ENCODE measurements at places on chromosomes 1 and 21. TPM values are rescaled to one million over a fixed set of nuclear protein-coding genes. Genes with fewer than 3 reads are reported as not detected.

Gene LHX4
- not detected for total RNA-seq

DNA sequence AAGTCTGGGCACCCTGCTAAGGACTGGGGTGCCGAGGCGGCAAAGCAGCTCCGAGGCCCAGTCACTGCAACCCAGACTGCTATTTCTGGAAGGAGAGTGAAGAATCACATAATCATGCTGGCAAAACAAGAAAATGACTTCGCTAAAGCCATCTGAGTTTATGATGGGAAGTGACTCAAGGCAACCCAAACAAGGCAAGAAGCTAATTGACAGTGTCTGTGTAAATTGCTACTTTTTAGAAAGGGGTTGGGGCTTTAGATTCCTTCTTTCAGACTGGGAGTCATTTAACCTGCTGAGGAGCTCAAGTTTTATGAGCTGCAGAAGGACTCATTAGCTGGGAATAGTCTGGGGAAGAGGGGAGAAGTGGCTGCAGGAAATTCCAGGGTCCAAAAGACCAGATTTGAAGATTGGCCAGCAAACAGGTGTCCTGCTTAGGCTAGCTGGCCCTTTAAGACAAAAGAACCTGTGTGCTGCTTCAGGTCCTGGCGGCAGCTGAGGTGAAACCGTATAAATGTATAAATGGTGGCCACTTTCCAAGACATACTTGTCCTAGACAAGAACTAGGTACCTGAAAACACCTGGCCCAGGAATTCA is 28.1 kb downstream of the TSHB start:
- H3K27me3 ChIP-seq, result no peaks in the 10 kb centered on the region
- DNase-seq, result no peak
- H3K36me3 ChIP-seq, result no peaks in the 10 kb centered on the region
- H3K4me1 ChIP-seq, result peaks cover 20% of the 10 kb centered on the region

- no peak overlapping the region for H3K27ac ChIP-seq
- peaks cover 10% of the 10 kb centered on the region for H3K4me1 ChIP-seq
- peaks cover 33% of the 10 kb centered on the region for H3K36me3 ChIP-seq
- DNase-seq, result peak; percentile 14
- H3K4me3 ChIP-seq, result no peak overlapping the region
Observed at GRCh38 chr1:36304970-36305914, 926 bp upstream of the SH3D21 start.

GRCh38 chr1:226064816-226065248 is 2.3 kb downstream of the H3-3A start:
- DNase-seq, result peak; percentile 82
- peak overlapping the region; percentile 99 for H3K27ac ChIP-seq
- peaks cover 25% of the 10 kb centered on the region for H3K36me3 ChIP-seq
- peak overlapping the region; percentile 92 for H3K4me3 ChIP-seq

- H3K36me3 ChIP-seq, result peaks cover 22% of the 10 kb centered on the region
- no peaks in the 10 kb centered on the region for H3K27me3 ChIP-seq
- H3K4me1 ChIP-seq, result no peaks in the 10 kb centered on the region
- DNase-seq, result no peak
- H3K27ac ChIP-seq, result no peak overlapping the region
Observed at GRCh38 chr1:21741206-21741605, 41.7 kb downstream of the USP48 start.

DNA sequence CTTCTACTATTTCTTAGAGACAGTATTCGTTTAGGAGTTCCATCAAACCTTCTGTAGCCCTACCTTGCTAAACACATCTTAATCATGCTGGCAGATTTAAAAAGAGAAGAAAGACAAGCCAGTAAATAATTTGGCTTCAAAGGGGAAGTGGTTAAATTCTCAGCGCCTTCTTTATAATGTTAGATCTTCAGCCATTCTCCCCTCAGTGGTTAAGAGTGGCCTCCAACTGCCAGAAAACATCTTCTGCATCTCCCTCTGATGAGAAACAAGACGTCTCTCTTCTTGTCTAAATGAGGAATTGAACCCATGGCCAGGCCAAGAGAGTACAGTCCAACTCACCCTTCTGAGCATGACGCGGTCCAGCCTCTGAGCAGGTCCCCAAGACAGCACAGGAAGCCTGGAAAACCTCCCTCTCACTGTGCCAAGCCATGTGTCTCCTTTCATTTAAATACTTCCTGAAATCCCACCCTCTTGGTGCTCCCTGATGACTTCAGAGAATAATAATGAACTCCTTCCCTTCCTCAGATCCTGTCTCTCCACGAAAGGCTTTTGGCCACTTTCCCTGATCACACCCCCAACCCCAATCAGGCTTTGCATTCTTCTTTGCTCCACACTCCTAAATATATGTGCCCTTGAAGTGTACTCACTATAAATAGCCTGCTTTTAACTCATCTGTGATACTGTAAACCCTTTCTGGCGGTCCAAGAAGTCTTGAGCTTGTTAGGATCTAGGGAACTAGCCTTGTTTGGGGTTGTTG is 16.4 kb upstream of the LRRC52 start:
- H3K4me3 ChIP-seq, result no peak overlapping the region
- H3K27ac ChIP-seq, result no peak overlapping the region
- no peak for DNase-seq

DNA sequence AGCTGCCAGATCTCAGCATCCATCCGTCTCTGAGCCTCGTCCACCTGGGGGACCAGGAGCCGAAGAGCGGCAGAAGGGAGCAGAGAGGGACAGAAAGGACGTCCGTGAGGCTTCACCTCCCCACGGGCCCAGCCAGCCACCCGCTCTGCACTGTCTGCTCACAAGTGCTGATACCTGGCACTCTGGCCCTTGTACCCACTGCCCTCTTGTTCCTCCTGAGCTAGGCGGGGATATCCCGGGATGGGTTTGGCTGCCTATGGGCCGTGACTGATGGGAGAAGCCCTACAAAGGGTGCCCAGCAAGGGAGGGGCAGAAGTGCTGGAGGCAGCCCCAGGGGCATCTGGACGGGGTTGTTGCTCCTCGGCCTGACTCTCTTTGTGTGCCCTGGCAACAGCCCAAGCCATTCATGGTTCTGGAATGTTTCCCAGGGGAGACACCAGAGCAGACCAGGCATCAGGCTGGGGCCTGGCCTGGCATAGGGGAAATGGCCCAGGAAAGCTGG is 57.6 kb downstream of the LDLRAD2 start:
- peaks cover 11% of the 10 kb centered on the region for H3K4me1 ChIP-seq
- H3K4me3 ChIP-seq, result no peak overlapping the region
- no peaks in the 10 kb centered on the region for H3K27me3 ChIP-seq
- H3K27ac ChIP-seq, result peak overlapping the region; percentile 54

- DNase-seq, result peak; percentile 71
- peaks cover 20% of the 10 kb centered on the region for H3K4me1 ChIP-seq
- H3K27ac ChIP-seq, result peak overlapping the region; percentile 89
Observed at GRCh38 chr1:120178799-120179756, 2.8 kb upstream of the SEC22B start.

GRCh38 chr1:67836769-67837168 is 3.5 kb upstream of the GNG12 start:
- H3K27ac ChIP-seq, result no peak overlapping the region
- peaks cover 62% of the 10 kb centered on the region for H3K4me1 ChIP-seq
- no peak overlapping the region for H3K4me3 ChIP-seq

GRCh38 chr1:46605232-46605631 is 1.2 kb upstream of the MKNK1 start:
- H3K27me3 ChIP-seq, result no peaks in the 10 kb centered on the region
- H3K27ac ChIP-seq, result no peak overlapping the region

DNA sequence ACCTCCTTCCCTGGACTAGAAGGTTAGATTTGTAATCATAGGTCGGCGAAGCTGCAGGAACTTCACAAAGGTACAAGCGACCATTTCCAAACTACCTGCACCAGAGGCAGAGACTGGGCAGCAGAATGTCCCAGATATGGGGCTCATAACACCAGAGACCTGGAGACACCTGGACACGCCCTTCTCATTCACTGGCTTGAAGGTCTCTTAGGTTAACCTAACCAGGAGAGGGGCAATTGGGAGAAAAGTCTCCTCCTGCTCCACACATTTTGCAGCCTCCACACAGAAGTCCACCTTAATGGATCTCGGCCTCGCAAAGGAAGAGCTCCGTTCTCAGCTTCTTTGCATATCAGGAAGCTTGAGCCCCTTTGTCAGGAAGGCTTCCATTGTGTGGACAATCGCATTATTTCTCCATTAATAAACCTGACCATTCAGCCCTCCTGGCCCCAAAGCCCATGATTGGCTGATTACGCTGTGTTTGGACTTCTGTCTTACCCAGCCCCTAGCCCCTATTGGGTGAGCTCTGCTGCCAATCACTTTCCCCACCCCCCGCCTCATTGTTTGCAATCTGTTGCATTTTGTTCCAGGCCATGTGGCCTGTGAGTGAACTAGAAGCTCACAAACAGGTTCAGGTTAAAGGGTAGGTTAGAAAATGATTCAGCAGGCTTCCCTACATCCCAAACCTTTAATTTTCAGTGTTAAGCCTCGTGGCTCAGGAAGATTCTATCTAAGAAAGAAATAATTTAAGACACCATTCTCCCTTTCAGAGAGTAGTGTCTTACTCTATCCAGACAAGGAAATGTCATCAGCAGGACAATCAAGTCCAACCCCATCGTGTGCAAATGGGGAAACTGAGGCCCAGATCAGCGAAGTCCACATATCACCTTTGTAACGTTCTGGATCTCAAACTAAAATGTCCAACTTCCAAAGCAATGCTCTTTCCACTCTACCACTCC is 2.8 kb downstream of the MYCL start:
- H3K36me3 ChIP-seq, result no peaks in the 10 kb centered on the region
- H3K27ac ChIP-seq, result no peak overlapping the region
- peak; percentile 27 for DNase-seq
- H3K27me3 ChIP-seq, result peaks cover 27% of the 10 kb centered on the region

DNA sequence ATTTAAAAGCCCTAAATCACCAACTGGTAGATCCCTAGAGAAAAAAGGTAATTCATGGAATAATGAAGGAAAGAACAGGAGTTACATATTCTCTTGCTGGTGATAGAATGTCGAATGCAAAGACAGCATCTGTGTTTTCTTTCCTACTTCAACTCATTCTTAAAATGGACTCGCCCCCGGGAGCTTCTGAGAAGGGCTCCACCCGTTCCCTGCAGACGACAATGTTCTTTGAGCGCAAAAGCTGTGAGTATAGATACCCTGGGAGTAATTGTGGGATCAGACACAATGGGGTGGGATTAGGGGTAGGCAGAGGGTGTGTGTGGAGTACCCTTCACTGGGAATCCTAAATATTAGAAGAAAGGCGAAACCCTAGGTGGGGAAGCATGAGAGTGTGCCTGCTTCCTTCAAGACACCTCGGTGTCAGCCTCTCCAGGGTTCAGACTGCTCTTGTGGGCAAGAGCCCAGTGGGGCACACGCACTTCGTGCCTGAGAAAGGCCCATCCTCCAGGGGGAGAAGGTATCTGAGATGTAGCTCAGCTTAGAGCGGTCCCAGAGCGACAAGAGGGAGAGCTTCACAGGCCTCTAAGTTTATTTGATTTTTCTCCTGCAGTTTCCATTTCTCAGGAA is 123.3 kb upstream of the DPYD start:
- peak overlapping the region; percentile 46 for H3K27ac ChIP-seq
- H3K4me3 ChIP-seq, result peak overlapping the region; percentile 89
- H3K27me3 ChIP-seq, result no peaks in the 10 kb centered on the region
- H3K4me1 ChIP-seq, result peaks cover 28% of the 10 kb centered on the region
- DNase-seq, result peak; percentile 42

GRCh38 chr1:19390901-19391595 is 78.9 kb downstream of the SLC66A1 start:
- no peaks in the 10 kb centered on the region for H3K36me3 ChIP-seq
- peak overlapping the region; percentile 52 for H3K4me3 ChIP-seq
- no peaks in the 10 kb centered on the region for H3K27me3 ChIP-seq

DNA sequence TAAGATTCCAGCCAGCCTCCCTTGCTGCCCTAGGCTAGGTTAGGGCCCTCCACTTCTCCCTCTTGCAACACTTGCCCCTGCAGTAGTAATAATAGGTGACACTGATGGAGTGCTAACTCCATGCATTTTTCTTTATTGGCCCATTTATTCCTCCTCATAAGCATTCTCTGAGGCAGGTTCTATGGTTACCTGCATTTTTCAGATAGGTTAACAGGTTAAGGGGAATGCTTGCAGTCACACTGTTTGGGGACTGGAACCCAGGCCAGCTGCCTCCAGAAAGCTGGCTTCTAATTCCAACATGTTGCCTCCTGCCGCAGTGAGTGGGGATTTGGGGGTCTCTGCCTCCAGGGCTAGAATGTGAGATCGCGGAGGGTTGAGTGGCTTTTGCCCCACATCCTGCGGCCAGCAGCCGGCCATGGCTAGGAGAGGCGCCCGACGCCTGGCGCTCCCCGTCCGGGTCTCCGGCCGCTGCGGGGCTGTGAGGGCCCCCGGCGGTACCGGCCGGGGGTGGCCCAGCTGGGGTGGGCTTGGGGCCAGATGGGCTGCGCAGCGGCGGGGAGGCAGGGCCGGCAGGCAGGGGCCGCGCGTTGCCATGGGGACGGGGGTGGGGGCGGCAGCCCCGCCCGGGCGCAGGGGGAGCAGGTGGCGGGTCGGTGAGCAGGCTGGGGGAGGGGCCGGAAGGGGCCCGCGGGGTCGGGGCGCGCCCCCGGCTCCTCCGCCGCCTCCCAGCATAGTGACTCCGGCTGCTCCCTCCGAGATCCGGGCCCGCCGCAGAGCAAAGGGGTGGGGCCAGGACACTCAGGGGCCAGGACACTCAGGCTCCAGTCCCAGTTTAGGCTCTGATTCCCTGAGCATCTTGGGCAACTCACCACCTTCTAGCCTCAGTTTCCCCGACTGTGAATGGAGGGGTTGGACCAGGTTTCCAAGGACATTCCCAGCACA is 68.4 kb upstream of the SSBP3 start:
- H3K27me3 ChIP-seq, result peaks cover 14% of the 10 kb centered on the region
- H3K36me3 ChIP-seq, result no peaks in the 10 kb centered on the region
- DNase-seq, result peak; percentile 47
- H3K27ac ChIP-seq, result no peak overlapping the region
- no peaks in the 10 kb centered on the region for H3K4me1 ChIP-seq
- H3K4me3 ChIP-seq, result peak overlapping the region; percentile 44

DNA sequence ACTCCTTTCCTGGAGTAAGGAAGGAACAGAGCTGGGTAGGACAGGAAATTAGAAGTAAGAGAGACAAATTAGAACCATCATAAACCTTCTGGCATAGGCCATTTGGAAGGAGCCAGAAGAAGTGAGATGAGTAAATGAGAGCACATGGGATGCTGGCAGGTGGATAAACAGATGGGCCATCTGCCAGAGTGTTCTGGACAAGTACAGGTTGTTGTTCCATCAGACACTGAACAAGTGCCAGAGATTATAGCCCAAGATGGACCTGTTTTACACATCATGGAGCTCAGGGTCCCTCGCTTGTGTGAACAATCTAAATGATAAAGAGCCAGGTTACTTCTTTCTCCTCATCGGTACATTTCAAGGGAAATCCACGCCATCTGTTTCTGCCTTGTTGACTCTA is 200.3 kb downstream of the HHIPL2 start:
- no peak overlapping the region for H3K27ac ChIP-seq
- DNase-seq, result no peak
- no peaks in the 10 kb centered on the region for H3K36me3 ChIP-seq
- peaks cover 14% of the 10 kb centered on the region for H3K27me3 ChIP-seq
- H3K4me3 ChIP-seq, result no peak overlapping the region

DNA sequence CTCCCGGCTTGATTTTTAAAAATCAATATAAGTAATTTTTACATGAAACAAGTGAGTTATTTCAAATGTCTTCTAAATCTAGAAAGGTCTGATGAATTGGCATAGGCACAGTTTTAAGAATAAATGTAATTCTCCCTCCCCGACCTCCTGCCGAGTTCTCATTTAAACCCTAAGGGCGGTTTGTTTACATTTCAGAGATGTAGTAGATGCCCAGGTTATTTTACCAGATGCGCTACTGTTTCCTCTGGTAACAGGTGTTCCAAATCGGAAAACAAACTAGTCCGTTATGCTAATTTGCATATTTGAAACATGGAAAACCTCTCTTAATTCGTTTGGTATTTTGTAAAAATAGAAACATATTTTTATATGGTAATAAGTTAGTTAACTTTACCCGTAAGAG is 53.8 kb upstream of the CFAP126 start:
- no peaks in the 10 kb centered on the region for H3K4me1 ChIP-seq
- DNase-seq, result no peak
- no peak overlapping the region for H3K27ac ChIP-seq
- peak overlapping the region; percentile 62 for H3K4me3 ChIP-seq
